ENCODE measurements at places on chromosomes 1 and 21. TPM values are rescaled to one million over a fixed set of nuclear protein-coding genes. Genes with fewer than 3 reads are reported as not detected.

Gene CASZ1
- 12.6 TPM for total RNA-seq

Gene PIGR
- total RNA-seq = 367 TPM

Gene THEM5
- total RNA-seq = not detected

Gene LMOD1
- total RNA-seq = not detected

Gene C1orf141
- total RNA-seq = not detected

Gene AIRE
- total RNA-seq = not detected

DNA sequence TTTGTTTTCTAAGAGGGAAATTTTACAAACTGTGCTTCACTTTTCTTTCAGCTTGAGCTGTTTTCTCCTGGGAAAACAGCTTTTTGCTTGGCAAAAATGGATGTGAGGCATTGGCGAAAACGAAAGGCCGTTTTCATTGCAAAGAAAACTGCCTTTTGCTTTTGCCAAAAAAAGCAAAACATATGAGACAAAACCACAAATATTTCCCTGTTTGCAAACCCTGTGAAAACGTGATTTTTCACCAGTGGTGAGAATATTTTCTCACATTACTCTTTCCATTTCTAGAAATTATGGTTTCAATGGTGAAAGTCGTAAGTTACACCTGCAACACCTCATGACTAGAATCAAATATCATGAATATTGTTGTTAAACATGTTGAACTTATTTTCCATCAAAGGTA lies 74.0 kb upstream of the ZBTB18 start:
- no peaks in the 10 kb centered on the region for H3K36me3 ChIP-seq
- H3K4me1 ChIP-seq = no peaks in the 10 kb centered on the region
- peaks cover 18% of the 10 kb centered on the region for H3K27me3 ChIP-seq
- no peak for DNase-seq
- no peak overlapping the region for H3K4me3 ChIP-seq

DNA sequence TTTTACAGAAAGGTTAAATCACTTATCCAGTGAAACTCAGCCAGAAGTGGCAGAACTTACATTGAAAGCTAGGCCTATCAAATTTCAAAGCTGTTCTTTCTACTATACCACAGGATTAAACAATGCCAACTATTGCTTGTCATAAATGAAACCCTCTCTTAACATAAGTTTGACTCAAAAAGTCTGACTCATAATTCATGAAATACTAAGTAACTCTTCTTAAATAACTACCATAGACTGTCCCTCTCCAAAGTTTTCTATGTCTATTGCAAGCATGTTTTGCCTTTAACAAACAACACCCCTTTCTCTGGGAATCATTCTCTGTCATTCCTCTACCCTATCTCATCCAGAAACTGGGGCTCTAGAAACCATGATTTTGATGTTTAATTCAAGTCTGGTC lies 109.5 kb upstream of the UBE2U start:
- H3K36me3 ChIP-seq = no peaks in the 10 kb centered on the region
- H3K4me1 ChIP-seq = peaks cover 34% of the 10 kb centered on the region
- no peak overlapping the region for H3K27ac ChIP-seq
- H3K27me3 ChIP-seq = no peaks in the 10 kb centered on the region
- no peak for DNase-seq

GRCh38 chr1:62271948-62272728 lies 47.1 kb downstream of the KANK4 start:
- no peaks in the 10 kb centered on the region for H3K4me1 ChIP-seq
- no peak for DNase-seq
- H3K4me3 ChIP-seq = no peak overlapping the region
- no peaks in the 10 kb centered on the region for H3K36me3 ChIP-seq
- peaks cover 84% of the 10 kb centered on the region for H3K27me3 ChIP-seq

- no peaks in the 10 kb centered on the region for H3K36me3 ChIP-seq
- H3K27ac ChIP-seq = no peak overlapping the region
- H3K4me3 ChIP-seq = no peak overlapping the region
- H3K4me1 ChIP-seq = no peaks in the 10 kb centered on the region
- H3K27me3 ChIP-seq = peaks cover 14% of the 10 kb centered on the region
Measured at GRCh38 chr1:9481048-9481447, 58.2 kb upstream of the SLC25A33 start.

DNA sequence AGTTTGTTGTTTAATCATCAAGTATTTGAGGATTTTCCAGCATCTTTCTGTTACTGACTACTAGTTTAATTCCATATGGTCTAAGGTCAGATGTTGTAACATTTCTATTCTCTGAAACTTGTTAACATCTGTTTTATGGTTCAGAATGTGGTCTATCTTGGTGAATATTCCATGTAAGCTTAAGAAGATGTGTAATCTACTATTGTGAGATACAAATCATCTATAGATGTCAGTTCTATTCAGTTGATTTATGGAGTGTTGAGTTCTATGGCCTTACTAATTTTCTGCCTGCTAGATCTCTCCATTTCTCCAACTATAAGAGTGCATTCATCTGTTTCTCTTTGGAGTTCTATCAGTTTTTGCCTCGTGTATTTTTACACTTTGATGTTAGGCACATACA lies 31.5 kb downstream of the WARS2 start:
- H3K4me1 ChIP-seq = no peaks in the 10 kb centered on the region
- H3K36me3 ChIP-seq = no peaks in the 10 kb centered on the region
- H3K27me3 ChIP-seq = no peaks in the 10 kb centered on the region

GRCh38 chr1:215720126-215720525 lies 153.0 kb downstream of the KCTD3 start:
- no peaks in the 10 kb centered on the region for H3K36me3 ChIP-seq
- H3K4me1 ChIP-seq = no peaks in the 10 kb centered on the region
- no peak for DNase-seq
- no peak overlapping the region for H3K4me3 ChIP-seq
- peaks cover 22% of the 10 kb centered on the region for H3K27me3 ChIP-seq
